ENCODE measurements at places on chromosomes 11 and 22.

DNA sequence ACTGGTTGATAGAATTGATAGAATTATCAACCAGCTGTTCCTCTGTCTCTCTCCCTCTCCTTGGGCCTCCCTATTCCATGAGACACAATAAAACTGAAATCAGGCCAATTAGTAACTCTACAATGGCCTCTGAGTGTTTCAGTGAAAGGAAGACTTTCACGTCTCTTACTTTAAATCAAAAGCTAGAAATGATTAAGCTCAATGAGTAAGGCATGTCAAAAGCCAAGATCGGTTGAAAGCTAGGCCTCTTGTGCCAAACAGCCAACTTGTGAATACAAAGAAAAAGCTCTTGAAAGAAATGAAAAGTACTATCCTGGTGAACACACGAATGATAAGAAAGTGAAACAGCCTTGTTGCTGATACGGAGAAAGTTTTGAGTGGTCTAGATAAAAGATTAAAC lies 16.6 kb downstream of the PIH1D2 start:
- DNase-seq = no peak

DNA sequence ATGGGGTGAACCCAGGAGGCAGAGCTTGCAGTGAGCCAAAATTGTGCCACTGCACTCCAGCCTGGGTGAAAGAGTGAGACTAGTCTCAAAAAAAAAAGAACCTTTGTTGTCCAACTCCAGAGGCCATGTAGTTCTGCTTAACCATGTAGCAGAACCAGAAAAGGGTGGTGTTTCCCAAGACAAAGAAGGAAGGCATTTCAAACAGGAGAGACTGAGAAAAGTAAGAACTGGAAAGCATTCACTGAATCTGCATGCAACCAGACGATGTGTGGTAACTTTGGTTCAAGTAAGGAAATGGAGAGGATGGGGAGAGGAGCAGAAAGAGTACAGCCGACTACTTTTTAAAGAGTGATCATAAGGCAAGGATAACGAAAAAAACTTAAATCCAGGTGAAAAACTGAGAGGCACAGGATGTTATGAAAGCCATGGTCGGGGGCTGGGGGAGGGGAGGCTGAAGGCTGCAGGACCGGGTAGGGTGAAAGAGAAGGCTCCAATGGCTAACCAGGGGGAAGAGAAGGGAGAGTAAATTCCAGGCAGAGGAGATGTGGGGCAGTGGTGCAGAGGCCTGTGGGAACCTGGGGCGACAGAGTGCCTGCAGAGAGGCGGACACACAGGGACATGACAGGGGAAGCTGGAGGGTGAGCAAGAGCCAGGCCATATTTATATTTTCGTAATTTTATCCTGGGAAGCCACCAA lies 48.8 kb downstream of the MAPK1 start:
- no peak for DNase-seq

- no peak for DNase-seq
Measured at GRCh38 chr11:31640611-31641010, 131.0 kb downstream of the ELP4 start.

GRCh38 chr11:33889296-33889695 lies 2.6 kb downstream of the LMO2 start:
- no peak for DNase-seq

DNA sequence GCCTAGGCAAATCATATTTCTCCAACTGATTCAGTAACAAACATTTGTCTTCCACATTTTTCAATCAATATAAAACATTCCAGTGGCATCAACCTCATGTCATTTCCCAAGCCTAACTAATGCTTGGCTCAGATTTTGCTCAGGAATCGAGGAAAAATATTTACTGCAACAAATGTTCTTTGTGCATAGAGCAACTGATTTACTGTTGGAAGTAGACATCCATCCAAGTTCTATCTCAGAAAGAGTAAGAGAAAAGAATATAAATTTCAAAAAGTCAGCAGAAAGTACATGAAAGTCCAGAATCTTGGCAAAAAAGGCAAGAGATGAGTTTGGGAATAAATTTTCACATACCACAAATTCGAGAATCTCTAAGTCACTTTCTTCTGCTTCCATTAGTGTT lies 2245.0 kb upstream of the RAG2 start:
- no peak for DNase-seq

DNA sequence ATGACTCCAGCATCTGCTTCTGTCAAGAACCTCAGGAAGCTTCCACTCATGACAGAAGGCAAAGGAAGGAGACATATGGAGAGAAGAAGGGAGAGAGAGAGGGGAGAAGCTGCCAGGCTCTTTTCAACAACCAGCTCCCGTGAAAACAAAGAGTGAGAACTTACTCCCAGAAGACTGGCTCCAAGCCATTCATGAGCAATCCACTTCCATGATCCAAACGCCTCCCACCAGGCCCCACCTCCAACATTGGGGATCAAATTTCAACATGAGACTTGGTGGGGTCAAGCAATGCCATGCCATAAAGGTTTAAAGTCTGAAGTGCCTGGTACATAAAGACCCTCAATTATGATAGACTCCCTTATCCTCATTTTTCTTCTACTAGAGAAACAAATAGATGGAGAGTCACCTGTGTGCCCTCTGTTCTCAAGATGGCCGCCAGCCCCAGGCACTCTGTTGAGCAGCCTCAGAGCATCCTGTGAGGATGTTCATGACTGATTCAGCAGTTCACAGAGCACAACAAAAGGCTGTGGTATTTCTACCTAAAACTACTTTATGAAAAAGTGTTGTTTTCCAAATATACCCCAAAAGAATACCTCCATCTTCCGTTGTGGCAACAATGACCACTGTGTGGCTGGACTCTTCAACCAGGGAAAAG lies 69.0 kb upstream of the CRTAM start:
- peak; percentile 46 for DNase-seq

GRCh38 chr11:63504933-63505586 lies 824 bp upstream of the LGALS12 start:
- DNase-seq = no peak

- no peak for DNase-seq
Measured at GRCh38 chr11:9077164-9077563, 14.2 kb downstream of the SCUBE2 start.

GRCh38 chr11:91459840-91460239 lies 764.8 kb upstream of the FAT3 start:
- DNase-seq = no peak

- DNase-seq = peak; percentile 65
Measured at GRCh38 chr22:41917903-41918791, 3.3 kb upstream of the SHISA8 start.

DNA sequence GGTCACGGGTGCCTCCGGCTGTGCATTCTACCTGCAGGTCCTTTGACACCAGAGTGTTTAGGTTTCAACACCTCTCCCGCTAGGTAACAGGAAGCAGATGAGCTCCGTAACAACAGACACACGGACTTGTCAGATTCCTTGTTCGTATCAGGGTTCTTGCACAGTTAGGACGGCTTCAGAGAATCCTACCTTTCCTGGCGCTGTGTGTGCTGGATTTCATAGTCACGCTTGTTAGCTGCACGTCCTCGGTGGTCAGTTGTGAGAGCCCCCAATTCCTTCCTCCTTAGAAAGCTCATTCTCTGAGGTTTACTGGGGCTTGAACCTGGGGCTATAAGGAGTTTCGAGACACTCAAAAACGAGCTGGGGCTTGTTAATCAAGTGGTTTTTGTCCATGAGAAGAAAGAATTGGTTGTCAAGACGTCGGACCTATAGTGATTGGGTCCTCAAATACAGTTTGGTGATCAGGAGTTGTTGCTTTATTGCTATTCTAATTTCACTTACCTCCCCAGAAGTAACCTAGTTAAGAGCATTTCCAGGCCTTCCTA lies 664 bp downstream of the DDB2 start:
- no peak for DNase-seq

DNA sequence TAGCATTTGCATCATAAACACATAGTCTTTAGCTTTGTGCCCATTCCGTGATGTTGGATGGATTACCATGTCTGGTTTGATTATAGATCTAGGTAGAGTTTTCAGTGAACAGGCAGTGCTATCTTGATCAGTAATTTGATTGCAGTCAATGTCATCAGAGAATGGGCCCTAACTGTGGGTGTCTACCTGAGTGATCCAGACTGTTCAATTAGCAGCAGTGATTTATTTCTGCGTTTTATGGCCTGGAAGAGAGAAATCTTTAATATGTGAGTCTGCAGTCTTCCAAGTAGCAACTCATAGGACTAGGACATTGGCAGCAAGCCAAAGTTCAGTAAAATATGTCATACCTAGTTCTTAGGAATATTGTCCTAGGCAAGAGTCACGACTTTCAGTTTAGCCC lies 80.3 kb downstream of the CASP12 start:
- DNase-seq = no peak

GRCh38 chr11:26276798-26277424 lies 55.0 kb upstream of the ANO3 start:
- DNase-seq = peak; percentile 57

DNA sequence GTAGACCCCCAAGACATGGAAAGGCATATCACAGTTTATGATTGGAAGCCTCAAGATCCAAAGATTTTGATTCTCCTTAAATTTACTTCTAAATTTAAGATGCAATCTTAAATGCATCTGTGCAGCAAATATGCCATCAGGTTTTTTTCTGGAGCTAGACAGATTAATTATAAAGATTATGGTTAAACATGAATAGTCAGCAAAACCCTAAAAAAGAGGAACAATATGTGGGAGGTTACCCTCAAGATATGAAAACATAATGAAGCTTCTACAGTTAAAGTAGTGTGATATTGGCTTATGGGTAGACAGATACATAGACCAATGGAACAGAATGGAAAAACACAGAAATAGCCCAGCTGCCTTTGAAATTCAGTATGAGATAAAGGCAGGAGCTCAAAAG lies 31.7 kb downstream of the OR8B12 start:
- DNase-seq = no peak
